ENCODE measurements at places on chromosomes 2 and 18.

DNA sequence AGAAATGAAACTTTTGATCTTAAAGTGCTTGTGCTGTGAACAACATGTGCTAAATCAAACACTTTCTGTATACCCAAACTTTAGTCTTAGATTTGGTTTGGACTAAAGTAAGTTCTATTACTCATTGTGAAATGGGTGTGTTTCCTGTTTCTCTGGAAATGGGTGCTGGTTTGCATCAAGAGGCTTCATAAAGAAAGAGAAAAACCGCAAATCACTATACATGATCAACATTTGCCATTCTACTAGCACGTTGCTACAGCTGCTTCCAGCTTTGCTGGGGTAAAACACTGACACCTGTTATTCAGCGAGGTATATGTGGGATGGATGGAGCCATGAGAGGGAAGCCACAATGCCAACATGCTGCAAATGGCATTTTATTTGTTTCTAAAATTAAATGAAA is 547.0 kb upstream of the ACVR2A start:
- no peak for DNase-seq

DNA sequence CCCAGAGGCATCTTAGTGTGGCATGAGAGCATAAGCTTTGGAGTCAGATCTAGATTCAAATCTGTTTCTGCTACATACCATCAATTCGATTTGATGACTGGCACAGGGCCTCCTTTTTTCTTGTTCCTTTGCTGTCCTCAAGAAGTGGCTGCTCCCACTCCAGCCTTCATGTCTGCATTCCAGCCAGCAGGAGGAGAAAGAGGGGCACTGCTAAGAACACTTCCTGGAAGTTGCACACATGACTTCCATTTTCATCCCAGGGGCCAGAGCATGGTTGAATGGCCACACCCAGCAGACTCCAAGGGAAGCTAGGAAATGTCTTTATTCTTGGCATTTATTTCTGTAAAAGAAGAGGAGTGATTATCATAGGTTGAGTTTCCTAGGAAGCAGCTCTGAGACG is 50.4 kb downstream of the EML6 start:
- no peak for DNase-seq

DNA sequence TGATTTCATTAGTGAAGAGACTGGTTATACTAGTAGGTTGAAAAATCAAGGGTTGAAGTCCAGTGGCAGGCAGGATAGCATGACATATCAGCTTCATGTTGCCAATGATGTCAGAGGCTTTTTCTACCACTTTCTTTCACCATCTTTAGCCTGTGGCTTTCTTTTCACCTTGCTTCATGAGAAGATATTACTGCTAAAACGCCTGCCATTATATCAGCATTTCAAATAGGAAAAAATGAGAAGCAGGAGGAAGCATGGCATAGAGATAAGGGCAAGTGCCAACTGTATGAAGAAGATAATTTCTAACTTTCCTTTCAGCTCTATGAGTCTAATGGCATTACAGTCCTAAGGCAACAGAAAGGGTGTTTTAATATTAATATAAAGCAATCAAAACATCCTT is 270.2 kb upstream of the SYT4 start:
- no peak for DNase-seq

GRCh38 chr2:96551605-96552314 is 15.2 kb downstream of the ARID5A start:
- DNase-seq, result no peak

DNA sequence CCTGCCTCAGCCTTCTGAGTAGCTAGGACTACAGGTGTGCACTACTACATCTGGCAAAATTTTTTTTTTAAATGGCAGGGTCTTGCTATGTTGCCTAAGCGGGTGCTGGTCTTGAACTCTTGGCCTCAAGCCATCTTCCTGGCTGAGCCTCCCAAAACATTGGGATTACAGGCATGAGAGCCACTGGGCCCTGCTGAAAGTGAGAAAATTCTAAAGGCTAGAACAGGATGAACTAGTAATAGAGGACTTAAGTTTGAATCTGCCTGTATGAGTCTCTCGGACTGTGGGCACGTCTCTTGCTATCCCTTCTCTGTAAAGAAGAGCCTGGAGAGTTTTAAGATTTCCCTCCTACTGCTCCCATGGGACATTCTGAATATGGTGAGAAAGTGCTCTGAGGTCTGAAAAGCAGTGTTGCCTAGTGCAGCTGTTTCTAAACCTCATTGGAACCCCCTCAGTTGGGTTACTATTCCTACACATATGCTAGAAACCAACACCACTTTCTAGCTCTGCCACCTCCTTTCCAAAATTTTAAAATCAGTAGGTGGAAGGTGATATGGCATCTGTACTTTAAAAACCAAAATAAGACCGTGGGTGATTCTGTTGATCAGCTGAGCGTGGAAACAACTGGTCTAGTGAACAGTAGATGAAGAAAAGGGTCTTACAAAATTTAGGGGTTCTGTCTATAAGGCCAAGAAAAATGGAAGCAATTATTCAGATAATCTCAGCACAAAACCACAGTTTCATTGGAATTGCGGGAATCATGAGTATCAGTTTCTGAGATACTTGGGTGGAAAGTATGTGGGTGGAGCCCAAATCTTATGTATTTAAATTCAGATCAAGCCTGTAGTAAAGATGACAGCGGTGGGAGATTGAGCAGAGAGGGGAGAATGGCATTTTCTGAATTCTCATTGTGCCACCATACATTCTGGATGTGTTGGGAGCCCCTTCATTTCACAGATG is 259.8 kb upstream of the CXCR4 start:
- no peak for DNase-seq

DNA sequence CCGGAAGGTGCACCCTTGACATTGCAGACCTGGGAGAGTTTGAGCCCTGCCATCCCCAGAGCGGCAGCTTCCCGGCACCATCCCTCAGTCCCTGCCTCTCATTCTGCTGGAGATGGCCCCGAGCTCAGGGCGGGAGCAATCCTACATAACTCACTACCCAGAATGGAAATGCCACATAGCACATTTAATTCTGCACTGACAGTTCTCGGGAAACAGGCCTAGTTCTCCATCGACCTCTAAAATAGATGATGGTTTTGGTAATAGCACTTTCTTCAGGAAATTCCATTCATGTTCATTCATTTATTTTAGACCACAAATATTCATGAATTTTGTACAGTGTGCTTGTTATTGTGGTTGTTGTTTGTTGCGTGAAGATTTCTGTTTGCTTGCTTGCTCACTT is 92.9 kb upstream of the SLC14A2 start:
- DNase-seq, result no peak

- DNase-seq, result no peak
Measured at GRCh38 chr2:154901063-154901462, 202.6 kb downstream of the KCNJ3 start.
